ENCODE measurements at places on chromosomes 13 and 19.

- ATAC-seq, result no peak
These were observed 286.8 kb downstream of the SLITRK6 start for GRCh38 chr13:85512421-85512820.

DNA sequence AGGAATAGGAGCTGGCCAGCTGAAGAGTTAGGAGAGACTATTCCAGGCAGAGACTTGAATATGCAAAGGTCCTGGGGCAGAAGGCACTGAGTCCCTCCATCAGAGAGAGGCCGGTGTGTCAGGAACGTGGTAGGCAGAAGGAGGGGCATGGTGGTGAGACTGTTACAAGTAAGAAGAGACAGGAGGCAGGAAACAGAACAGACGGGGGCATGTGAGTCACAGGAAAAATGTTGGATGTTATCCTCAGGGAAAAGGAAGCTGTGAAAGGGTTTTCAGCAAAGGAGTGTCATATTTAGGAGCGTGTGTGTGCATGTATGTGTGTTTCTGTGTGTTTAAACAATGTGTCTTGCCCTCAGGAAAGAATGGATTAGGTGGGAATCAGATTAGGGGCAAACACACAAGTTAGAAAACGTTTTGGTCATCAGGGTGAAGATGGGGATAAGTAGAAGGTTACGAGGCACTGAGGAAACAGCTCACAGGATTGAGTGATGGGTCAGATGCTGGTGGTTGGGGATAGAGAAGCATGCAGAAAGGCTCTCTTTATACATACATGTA lies 1.1 kb downstream of the EDDM13 start:
- ATAC-seq, result no peak

DNA sequence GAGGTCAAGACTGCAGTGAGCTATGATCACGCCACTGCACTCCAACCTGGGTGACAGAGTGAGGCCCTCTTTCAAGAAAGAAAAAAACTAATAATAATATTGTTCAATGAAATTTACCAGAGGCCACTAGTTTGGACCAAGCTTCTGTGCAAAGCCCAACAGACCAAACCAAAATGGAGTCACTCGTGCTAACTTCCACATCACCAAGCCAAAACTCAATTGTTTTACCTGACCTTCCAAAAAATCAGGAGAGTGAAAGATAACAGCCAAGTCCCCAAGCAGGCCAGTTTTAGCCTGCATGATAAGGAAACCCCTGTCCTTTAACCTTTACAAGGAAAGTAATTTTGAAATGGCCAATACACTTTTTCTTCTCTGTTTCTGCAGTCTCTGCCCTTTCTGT lies 20.0 kb downstream of the LYPD3 start:
- no peak for ATAC-seq

- peak; percentile 68 for ATAC-seq
These were observed 38.4 kb downstream of the ZDHHC20 start for GRCh38 chr13:21420706-21421105.

DNA sequence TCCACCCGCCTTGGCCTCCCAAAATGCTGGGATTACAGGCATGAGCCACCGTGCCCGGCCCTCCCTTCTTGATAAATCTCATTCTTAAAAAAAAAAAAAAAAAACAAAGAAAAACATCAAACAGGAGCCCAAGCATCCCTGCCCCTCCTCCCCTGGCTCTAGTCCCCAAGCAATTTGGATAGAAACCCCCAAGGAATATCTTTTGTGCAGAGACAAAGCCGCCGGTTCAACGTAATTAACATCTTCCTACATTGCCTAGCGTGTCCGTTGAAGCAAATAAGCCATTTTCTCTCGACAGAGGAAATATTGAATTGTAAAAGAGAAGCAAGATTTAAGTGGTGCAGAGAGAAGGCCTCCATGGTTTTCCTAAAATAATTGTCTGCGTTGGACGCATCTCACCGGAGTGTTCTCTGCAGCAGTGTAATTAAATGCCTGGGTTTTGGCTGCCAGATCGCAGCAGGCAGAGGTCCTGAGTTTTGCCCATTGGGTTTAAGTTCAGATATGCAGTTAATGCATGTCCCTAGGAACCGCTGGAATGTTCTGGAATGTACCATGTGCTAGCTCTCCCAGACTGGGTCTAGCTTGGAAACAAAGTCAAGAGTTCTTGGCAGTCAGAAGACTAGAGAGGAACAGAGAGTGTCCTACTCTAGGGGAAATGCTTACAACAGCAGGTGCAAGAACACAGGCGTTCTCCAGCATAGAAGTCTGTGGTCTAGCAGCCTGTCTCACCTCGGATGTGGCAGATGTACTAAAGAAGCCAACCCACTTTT lies 30.8 kb downstream of the PIN1 start:
- no peak for ATAC-seq

DNA sequence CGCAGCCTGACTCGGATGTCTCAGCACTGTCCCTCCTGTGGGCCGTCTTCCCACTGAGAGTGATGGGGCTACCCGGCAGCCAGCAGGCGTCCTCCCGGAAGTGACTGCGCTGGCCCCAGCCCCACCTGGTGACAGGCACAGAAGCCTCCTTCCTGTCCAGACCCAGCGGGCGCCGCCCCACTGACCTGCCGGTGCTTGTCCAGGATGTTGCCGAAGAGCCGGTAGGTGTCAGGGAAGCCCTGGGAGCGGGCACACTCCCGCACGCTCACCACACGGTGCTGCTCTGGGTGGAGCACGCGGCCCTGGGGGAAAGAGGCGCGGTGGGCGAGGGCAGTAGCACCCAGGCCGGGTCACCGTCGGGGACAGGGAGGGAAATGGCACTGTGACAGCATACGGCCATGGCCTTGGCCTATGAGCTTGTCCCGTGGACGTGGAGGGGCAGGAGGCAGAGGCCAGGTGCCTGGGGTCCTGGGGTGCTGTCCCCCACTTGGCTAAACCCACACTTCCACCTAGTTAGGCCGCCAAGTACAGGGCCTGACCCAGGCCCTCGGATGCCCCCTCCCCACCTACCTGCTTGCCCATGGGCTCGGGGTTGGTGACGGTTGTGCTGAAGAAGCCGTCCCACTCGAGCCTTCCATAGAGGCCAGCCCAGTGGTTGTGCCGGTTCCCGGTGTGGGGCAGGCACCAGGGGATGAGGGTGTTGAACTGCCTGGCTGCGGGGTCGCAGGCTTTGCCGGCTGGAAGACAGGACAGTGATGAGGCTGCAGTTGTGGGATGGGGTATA lies 16.0 kb upstream of the EIF3G start:
- ATAC-seq, result no peak

DNA sequence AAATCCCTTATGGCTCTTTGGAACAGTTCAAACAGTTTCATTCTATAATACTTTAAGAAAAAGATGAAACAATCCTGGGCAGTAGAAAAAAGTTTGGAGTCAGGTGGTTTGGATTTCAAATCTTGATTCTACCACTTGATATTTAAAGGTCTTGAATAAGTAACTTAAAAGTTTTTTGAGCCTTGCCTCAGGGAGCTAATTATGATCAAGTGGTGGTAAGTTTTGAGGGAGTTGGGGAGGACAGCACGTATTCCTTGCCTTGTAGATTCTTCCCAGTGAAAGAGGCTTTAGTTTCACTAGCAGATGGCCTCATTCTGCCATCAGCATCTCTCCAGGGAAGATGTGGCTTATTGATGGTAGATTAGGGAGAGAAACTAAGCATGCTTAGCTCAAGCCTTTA lies 168.4 kb upstream of the CSNK1A1L start:
- ATAC-seq, result no peak

DNA sequence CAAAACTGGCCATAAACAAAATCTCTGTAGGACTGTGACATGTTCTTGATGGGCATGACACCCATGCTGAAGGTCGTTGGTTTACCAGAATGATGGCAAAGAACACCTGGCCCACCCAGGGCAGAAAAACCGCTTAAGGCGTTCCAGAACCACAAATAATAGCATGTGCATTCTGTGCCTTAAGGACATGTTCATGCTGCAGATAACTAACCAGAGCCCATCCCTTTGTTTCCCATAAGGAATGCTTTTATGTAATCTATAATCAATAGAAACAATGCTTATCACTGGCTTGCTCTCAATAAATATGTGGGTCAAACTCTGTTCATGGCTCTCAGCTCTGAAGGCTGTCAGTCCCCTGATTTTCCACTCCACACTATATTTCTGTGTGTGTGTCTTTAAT lies 11.2 kb upstream of the ZNF578 start:
- ATAC-seq, result no peak

- no peak for ATAC-seq
These were observed 2.2 kb downstream of the SBNO2 start for GRCh38 chr19:1171755-1172352.

DNA sequence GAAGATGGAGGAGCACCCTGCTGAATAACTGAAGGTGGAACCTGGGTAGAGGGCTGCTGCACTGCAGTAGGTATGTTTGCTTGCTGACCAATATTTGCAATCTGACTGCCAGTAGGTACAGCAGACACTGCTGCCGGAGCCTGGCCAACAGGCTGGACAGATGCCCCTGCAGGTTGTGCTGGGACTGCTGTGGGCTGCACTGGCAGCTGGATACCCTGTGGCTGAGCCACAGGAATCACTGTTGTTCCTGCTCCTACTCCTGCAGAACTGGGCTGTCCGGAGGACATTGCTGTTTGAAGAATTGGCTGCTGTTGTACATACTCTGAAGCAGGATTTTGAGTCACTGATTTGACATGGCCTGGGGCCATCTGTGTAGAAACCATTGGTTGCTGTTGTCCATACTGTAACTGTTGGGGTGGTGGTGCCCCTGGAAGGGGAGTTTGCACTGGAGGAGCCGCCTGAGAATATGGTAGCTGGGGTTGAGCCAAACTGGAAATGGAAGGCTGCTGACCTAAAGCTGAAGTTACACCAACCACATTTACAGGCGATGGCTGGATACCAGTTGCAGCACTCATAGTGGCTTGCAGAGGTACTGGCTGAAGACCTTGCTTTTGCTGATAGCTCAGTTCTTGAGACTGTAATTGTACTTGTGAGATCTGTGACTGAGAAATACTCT lies 2.2 kb downstream of the TSC22D1 start:
- ATAC-seq, result no peak

Data from activated CD4-positive, CD25-positive, alpha-beta regulatory T cell treated with anti-CD3 and anti-CD28 coated beads, Interleukin-2, amount 50 U/mL, for 24 hours (primary cell).